ENCODE measurements at places on chromosomes 11 and 22. TPM values are rescaled to one million over a fixed set of nuclear protein-coding genes. Genes with fewer than 3 reads are reported as not detected.
A peak's percentile ranks its signal among the peaks of the same experiment; 100 is the strongest.

- H3K4me3 ChIP-seq: peak overlapping the region; percentile 49
- H3K27ac ChIP-seq: peak overlapping the region; percentile 31
- no peak for DNase-seq
- peaks cover 3% of the 10 kb centered on the region for H3K4me1 ChIP-seq
- H3K36me3 ChIP-seq: no peaks in the 10 kb centered on the region
Measured at GRCh38 chr22:39457556-39458443, 988 bp downstream of the MGAT3 start.

DNA sequence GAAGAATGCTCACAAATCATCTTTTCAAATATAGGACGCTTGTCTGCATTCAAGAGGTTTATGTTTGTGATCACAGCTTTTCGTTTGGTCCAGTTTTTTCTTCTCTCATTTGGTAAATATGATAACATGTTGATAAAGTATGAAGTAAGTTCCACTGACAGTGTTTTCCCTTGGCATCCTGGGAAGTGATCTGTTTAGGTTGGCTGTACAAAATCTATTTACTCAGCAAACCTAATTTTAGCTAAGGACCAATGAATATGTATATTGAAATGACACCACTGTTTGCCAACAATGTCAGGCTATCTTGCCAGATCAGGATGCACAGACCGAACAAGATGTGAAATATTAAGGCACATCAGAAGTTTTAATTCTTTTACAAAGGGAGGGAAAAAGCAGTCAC lies 1230.8 kb downstream of the LRRC4C start:
- H3K27me3 ChIP-seq: no peaks in the 10 kb centered on the region
- no peak overlapping the region for H3K27ac ChIP-seq
- no peaks in the 10 kb centered on the region for H3K4me1 ChIP-seq
- H3K4me3 ChIP-seq: no peak overlapping the region

DNA sequence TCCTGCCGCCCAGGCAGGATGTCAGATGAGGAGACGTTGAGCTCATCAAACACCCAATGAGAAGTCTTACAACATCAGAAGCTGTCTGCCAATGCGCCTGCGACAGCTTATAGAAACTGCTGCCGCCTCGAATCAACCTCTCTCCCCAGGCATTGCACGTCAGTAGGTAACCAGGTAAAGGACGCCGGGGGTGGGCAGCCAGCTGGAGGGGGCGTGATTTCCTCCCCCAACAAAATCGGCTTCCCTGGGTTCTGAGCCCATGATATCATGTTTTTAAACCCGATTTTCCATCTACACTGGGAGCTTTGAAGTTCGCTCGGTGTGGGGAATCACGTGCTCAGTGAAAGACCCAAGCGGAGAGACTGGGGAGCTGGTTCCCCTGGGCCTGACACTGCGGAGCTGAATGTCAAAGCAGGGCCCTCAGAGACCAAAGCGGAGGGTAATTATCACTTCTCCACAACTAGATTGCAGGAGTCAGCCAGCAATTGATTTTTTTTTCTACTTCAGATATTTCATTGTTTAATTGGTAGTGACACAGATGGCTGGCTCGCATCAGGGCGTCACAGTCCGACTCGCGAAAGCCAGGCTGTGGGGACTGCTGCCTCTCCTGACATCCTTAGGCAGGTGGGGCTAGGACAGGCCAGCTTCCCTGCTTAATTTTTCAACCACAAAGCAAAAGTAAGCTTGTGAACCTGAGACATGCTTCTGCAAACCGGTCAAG lies 15.4 kb downstream of the FAM83F start:
- peak overlapping the region; percentile 32 for H3K27ac ChIP-seq
- peaks cover 4% of the 10 kb centered on the region for H3K27me3 ChIP-seq
- peak overlapping the region; percentile 14 for H3K4me3 ChIP-seq
- H3K36me3 ChIP-seq: no peaks in the 10 kb centered on the region

DNA sequence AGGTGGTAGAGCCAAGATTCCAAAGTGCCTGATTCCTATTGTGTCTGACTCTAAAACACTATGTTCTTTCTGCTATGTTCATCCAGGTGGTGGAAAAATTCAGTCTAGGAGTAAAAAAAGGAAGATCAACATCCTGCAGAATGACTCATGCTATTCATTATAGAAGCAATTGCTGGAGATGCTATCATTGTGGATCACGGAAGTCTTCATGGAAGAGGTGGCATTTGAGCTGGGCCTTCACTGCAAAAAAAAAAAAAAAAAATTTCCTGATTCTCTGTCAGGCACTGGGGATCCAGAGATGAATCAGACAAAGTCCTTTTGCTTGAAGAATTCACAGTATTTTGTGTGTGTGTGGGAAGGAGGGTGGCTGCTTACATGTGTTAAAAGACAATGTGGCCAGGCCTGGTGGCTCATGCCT lies 1.4 kb upstream of the UVRAG start:
- DNase-seq: no peak
- H3K27me3 ChIP-seq: no peaks in the 10 kb centered on the region
- H3K4me1 ChIP-seq: peaks cover 15% of the 10 kb centered on the region
- H3K27ac ChIP-seq: peak overlapping the region; percentile 91
- no peaks in the 10 kb centered on the region for H3K36me3 ChIP-seq

DNA sequence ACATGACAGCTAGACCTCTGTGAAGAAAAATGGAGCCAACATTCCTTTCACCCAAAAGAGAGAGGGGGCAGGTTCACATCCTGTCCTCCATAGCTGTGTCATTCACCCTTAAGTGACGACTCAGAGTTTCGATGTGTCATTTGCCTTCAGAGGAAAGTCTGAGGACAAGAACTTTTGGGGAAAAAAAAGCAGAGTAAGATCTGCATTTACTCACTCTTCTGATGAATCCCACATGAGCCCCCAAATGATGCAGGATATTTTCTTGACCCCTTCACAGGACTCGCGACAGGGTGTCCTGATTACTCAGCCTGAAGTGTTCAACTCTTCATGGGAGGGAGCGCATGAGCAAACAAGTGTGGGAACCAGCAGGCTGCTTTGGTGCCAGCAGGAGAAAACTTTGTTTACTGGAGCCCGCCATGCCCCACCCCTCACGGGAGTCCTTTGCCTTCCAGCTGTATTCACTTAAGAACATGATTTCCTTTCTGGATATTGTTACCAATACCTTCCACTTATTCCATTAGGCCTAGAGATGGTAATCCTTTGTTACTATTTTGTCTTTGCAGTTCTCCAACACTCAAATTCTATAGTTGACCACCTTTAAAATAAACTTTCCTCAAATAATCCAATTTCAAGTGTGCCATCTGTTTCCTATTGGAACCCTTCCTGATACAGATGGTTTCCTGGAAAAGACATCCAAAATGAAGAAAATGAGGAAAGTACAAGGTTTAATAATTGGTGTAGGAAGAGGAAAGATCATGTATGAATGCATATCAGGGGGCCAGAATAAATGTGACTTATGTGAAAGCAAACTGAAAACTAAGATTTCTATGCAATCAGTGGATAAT lies 729.8 kb downstream of the FAM181B start:
- no peak overlapping the region for H3K27ac ChIP-seq
- no peak overlapping the region for H3K4me3 ChIP-seq
- no peaks in the 10 kb centered on the region for H3K36me3 ChIP-seq

GRCh38 chr11:75386942-75387630 lies 12.2 kb upstream of the RPS3 start:
- H3K4me1 ChIP-seq: peaks cover 11% of the 10 kb centered on the region
- DNase-seq: no peak
- no peaks in the 10 kb centered on the region for H3K27me3 ChIP-seq
- H3K4me3 ChIP-seq: no peak overlapping the region

- no peak within 1 kb of the TSS for H3K27ac ChIP-seq
- no peaks in the 10 kb centered on the region for H3K36me3 ChIP-seq
- no peaks in the 10 kb centered on the region for H3K4me1 ChIP-seq
- no peak for DNase-seq
- peaks cover 33% of the 10 kb centered on the region for H3K27me3 ChIP-seq
- no peak within 1 kb of the TSS for H3K4me3 ChIP-seq
Measured at GRCh38 chr11:7251836-7252682, at the start of gene SYT9. Gene SYT9 (plus strand): TSS chr11:7251904. CDS start chr11:7252187, 283 bp downstream.

- H3K36me3 ChIP-seq: no peaks in the 10 kb centered on the region
- DNase-seq: no peak
- H3K27me3 ChIP-seq: no peaks in the 10 kb centered on the region
- H3K27ac ChIP-seq: no peak overlapping the region
- H3K4me1 ChIP-seq: no peaks in the 10 kb centered on the region
Measured at GRCh38 chr11:17630936-17631335, 83.9 kb downstream of the OTOG start.

DNA sequence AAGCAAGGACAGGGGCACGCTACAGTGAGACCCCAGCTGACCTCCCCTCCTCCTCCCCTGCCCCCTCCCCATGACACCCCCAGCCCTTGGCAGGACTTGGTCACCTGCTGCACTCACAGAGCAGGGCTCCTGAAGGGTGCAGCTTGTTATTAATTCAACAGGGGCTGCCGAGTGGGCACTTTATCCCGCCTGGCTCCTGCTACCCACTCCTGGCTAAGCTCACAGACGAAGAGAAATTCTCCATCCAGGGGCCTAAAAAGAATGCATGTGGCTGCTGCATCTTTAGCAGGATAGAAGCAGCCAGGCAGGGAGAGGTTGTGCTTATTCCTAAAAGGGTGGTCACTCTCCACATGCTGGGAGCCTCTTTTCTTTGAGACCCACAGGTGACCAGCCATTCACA lies 40.3 kb downstream of the GALNT18 start:
- H3K27ac ChIP-seq: no peak overlapping the region
- H3K4me1 ChIP-seq: peaks cover 15% of the 10 kb centered on the region
- H3K27me3 ChIP-seq: no peaks in the 10 kb centered on the region
- no peak for DNase-seq
- H3K4me3 ChIP-seq: no peak overlapping the region

- peaks cover 46% of the 10 kb centered on the region for H3K36me3 ChIP-seq
- no peak overlapping the region for H3K4me3 ChIP-seq
- H3K27me3 ChIP-seq: no peaks in the 10 kb centered on the region
- no peak overlapping the region for H3K27ac ChIP-seq
- no peak for DNase-seq
Measured at GRCh38 chr22:38716271-38716670, 10.5 kb downstream of the GTPBP1 start.

Gene CHCHD10
- total RNA-seq: 20.0 TPM

Gene HTR3B
- total RNA-seq: 0.09 TPM

Gene MPZL2
- 18.1 TPM for total RNA-seq

Gene GLYAT
- total RNA-seq: not detected

Gene CATSPERZ
- total RNA-seq: 0.19 TPM

Gene DEUP1
- 0.33 TPM for total RNA-seq

Gene C22orf42
- total RNA-seq: 0.19 TPM

Gene PTPRCAP
- 198 TPM for total RNA-seq

Gene MYBPC3
- total RNA-seq: 0.09 TPM
